ENCODE measurements at places on chromosomes 16 and 17.

DNA sequence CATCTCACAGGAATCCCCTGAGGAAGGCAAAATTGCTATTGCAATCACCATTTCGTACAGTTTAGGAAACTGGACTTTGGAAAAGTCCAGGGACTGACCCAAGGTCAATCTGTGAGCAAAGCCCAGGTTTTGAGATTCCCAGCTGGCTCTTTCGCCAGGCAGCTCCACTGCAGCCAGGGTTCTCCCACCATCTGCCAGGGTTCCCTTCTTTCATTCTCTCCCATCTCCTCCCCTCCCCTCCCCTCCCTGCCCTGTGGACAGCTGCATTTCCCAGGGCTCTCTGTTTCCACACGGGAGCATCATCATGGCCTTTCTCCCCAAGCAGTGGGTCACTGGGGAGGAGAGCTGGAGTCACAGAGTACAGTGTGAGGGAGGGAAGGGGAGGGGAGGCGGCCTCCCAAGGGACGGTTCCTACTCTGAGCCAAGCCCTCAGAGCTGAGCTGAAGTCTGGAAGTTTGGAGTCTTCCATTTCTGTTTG lies 11.9 kb upstream of the GSDMA start:
- DNase-seq, result no peak

DNA sequence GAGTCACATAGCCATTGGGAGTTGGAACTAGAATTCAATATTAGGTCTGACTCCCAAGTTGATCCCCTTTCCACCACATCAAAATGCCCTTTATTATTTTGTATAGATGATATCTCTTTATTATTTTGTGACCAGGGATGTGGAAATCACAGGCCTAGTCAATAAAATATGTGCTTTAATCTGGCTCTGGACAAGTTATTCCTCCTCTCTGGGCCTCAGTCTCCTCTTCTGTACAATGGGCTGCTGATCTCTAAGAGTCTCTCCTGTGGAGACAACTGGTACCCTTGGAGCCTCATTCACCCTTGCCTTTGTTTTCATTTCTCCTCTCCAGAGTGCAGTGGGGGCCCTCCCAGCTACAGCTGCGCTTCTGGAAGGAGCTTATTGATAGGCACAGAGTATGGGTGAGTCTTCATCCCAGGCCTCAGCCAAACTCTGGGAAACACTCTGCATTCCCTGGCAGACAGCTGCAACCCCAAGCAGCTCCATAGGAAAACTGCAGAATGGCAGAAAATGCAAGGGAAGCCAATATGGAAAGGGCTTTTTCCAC lies 4.3 kb upstream of the ABAT start:
- no peak for DNase-seq

GRCh38 chr16:22328081-22328725 lies 31.0 kb downstream of the POLR3E start:
- no peak for DNase-seq

- DNase-seq, result no peak
Measured at GRCh38 chr17:48727415-48728175, 955 bp downstream of the HOXB13 start.

GRCh38 chr17:57918017-57918895 lies 37.0 kb downstream of the CUEDC1 start:
- no peak for DNase-seq

- peak; percentile 59 for DNase-seq
Measured at GRCh38 chr16:88705076-88705684, 1.0 kb downstream of the RNF166 start.

- DNase-seq, result no peak
Measured at GRCh38 chr16:51577621-51578303, 426.7 kb upstream of the SALL1 start.

- no peak for DNase-seq
Measured at GRCh38 chr17:71417142-71417541, 703.7 kb upstream of the SOX9 start.

DNA sequence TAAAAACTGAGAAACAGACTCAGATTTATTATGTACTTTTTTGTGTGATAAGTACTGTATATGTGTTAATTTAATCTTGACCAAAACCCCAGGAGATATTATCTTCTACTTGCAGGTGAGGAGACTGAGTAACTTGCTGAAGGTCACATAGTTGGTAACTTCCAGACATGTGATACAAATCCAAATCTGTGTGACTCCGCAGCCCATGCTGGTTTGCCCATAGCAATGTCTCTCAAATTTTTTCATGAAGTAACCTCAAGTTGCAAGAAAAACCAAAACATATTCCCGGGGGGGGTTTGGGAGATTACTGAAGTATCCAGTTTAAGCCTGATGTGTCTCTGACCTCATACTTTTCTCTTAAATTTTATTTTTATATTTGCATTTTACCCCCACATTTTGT lies 3.3 kb downstream of the TEX14 start:
- DNase-seq, result no peak

DNA sequence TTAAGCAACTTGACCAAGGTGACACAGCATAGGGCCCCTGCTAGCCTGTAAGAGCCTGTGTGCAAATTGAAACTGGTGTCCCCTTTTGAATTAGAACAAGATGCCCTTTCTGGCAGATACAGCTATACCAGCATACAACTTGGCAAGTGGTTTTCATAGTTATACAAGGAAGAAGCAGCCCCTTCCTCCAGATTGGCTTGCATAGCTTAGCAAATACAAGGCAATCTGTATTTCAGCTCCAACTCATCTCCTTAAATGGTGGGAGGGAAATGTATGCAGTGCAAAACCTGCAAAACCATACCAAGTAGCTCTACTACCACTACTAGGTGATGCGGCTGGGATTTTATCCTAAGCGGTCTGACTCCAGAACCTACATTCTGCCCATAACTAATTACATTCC lies 427.1 kb downstream of the HAPSTR1 start:
- DNase-seq, result no peak

DNA sequence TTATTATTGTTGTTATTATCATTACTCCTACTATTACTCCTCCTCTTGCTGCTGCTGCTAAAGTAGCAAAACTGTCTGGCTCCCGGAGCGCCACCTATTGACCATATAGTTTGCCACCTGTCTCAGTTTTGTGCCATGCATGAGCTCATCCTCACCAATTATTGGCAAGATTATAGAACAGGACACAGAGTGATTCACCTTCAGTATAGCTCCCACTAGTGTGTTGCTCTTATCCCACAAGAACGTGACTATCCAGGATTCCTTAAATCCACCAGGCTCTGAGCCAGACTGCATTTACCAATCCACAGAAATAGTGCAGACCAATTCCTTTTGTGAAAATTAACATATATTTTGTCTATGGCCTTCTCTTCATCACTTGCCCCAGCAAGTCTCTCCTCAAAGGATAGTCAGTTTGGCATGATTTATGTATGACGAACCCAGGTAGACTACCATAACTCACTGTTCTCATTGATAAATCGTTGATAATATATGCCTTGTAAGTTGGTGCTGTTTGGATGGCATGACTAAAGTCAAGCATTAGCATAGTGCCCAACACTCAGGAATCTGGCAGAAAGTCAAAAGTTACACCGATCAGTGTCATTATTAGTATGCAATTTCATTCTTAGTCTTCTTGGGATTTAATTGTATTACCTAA lies 405.5 kb upstream of the HSBP1 start:
- no peak for DNase-seq

DNA sequence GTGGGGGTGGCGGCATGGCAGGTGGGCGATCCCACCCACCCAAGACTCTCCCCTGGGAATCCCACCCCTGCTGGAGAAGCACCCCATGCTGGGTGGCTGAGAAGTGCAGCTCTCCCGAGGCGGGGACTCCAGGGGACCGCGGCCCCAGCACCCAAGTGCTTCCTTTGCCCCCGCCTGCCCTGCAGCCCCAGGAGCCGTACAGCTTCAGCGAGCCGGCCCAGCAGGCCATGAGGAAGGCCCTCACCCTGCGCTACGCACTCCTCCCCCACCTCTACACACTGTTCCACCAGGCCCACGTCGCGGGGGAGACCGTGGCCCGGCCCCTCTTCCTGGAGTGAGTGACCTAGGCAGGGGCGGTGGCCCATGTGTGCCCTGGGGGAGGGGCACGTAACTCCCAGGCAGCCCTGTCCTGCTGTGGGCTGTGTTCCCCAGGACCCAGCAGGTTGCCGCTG lies 11.7 kb downstream of the GAA start:
- DNase-seq, result no peak

DNA sequence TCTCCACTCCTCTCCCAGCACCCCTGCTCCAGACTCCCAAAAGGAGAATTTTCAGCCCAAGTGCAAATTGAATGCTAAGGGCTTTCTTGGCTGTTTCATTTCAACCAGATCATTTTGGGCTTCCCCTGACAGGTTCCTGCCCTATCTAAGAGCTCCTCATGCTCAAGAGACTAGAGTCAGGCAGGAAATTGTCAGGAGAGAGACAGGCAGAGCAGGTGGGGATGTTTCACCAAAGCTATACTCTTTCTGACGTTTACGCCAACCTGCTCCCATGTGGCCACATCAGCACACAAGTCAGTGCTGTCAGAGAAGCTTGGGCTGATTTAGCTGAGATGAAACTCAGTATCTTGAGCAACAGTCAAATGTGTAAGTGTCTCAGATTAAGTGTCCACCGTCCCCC lies 31.4 kb downstream of the HIC1 start:
- DNase-seq, result no peak

GRCh38 chr16:87367529-87367928 lies 16.0 kb downstream of the FBXO31 start:
- DNase-seq, result no peak

DNA sequence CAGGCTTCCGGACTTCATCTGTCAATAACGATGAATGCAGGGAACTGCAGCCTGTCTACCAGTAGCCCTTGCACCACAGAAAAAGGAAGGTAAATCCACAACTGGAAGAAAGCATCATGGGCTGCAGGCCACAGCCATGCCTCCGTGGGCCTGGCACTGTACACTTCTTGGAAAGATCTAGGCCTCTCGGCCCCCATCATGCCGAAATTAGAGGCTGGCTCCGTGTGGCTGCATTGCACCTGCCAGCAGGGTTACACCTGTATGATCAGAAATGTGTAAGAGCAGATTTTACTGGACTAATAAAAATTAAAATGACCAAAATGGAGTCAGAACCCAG lies 52.2 kb downstream of the SDK2 start:
- DNase-seq, result no peak

DNA sequence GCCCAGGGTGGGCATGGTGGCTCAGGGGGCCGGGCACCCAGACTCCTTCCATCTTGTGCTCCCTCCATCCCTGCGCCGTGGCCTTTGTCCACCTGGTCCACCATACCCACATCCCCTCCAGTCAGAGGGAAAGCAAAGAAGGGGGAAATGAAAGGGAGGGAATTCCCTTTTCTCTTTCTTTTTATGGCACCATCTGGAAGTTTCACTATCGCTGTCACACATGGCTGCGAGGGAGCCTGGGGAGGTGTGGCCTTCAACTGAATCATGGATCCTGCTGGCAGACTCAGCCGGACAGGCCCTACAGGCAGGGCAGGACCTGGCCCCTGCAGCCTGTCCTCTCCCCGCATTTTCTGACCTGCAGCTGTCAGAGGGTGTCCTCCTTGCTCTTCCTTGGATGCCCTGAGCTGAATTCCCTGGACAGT lies 6.2 kb downstream of the SLC12A3 start:
- DNase-seq, result peak; percentile 72

GRCh38 chr16:70381604-70382342 lies 35.1 kb downstream of the DDX19A start:
- no peak for DNase-seq

DNA sequence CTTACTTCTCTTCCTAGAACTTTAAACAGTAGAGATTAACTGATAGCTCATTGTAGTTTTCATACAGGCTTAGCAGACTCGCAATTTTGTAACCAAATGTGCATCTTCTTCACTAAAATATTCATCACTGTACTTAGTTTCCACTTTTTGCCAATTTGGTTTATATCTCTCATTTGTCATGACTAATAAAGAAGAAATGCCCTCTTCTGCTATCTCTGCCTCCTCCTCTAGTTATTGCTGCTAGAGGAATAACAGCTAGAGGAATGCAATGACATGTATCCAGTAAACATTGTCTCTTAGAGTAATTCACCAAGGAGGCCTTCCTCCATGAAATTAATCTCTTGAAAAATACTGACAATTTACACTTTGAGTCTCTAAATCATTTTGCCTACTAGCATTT lies 115.5 kb upstream of the COX10 start:
- peak; percentile 11 for DNase-seq

DNA sequence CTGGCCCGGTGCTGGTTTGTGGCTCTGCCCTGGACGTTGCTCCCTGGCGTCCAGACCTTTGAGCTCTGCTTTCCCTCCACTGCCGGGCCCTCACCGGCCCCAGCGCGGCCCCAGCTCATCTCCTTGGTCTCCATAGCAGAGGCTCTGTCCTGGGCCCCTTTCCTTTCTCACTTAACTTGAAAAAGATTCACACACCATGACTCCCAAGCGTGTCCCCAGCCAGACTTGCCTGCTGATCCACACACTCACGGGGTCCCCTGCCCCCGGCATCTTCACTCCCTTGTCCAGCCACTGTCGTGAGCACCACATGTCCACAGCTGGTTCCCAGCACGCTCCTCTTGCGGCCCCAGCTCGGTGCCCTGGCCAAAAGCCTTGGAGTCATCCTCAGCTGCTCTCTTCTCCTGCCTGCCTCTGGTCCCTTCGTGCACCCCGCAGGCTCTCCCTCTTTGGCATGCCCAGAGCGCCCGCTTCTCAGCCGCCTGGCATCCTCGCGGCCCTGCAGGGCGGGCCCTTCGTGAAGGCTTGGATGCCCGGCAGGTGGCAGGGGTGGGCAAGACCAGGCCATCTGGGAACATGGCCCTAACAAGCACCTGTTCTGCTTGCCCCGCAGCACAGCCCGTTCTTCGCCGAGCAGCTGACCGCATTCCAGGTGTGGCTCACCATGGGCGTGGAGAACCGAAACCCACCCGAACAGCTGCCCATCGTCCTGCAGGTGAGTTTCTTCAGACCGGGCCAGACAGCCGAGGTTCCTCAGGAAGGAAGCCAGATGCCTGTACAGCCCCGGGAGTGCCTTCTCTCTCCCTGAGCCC lies 145.6 kb upstream of the CHMP6 start:
- DNase-seq, result no peak

GRCh38 chr16:2282866-2283555 lies 15.1 kb upstream of the RNPS1 start:
- no peak for DNase-seq

DNA sequence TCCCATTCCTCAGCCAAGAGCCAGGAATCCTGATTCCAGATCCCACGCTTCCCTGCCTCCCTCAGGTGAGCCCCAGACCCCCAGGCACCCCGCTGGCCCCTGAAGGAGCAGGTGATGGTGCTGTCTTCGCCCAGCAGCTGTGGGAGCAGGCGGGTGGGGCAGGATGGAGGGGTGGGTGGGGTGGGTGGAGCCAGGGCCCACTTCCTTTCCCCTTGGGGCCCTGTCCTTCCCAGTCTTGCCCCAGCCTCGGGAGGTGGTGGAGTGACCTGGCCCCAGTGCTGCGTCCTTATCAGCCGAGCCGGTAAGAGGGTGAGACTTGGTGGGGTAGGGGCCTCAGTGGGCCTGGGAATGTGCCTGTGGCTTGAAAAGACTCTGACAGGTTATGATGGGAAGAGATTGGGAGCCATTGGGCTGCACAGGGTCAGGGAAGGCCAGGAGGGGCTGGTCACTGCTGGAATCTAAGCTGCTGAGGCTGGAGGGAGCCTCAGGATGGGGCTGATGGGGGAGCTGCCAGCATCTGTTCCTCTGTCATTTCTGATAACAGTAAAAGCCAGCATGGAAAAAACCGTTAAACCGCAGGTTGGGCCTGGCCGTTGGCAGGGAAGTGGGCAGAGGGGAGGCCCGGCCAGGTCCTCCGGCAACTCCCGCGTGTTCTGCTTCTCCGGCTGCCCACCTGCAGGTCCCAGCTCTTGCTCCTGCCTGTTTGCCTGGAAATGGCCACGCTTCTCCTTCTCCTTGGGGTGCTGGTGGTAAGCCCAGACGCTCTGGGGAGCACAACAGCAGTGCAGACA lies at the start of gene SPN:
Gene SPN (plus strand): TSS at position 232 of the 791 bp plus-strand sequence. CDS start 482 bp downstream, at position 714.
- DNase-seq, result no peak

Data from AG08396 (cell line).